ENCODE measurements at places on chromosomes 1 and 21. TPM values are rescaled to one million over a fixed set of nuclear protein-coding genes. Genes with fewer than 3 reads are reported as not detected.

DNA sequence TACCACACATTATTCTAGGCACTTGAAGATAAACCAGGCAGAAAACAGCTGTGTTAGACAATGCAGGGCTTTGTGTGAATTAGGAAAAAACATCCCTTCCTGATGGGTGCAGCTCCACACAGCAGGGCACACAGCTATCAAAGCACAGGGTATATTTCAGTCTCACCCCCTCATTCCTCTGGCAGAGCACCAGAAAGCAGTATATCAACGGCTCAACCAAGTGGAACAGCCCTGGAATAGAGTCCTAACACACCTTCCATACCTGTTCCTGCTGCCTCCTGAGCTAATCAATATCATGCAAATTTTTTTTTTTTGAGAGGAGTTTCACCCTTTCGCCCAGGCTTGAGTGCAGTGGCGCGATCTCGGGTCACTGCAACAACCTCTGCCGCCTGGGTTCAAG, 32.1 kb downstream of the LYST start:
- no peak for DNase-seq

DNA sequence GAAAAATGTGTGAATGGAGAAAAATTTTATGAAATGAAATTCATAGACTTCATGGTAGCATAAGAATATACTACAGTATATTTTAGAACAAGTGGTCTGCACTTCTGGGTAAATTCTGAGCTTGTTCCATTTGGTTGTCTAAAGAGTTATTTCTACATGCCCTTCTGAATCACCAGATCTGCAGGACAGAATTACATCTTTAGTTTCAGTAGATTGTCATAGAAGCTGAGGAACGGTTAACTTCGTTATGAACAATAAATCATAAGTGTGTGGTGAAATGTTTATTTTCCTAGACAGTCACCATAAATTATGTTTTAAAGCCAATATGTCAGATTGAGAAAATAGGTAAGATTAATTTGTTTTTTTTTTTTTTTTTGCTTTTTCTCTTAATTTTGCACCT, 30.9 kb downstream of the CHRM3 start:
- no peak for DNase-seq

- DNase-seq, result peak; percentile 67
These were observed at the start of gene NUAK2 for GRCh38 chr1:205321162-205321958. Gene NUAK2, minus strand, starts transcription at chr1:205321745. Its CDS starts 117 bp downstream, at chr1:205321628.

DNA sequence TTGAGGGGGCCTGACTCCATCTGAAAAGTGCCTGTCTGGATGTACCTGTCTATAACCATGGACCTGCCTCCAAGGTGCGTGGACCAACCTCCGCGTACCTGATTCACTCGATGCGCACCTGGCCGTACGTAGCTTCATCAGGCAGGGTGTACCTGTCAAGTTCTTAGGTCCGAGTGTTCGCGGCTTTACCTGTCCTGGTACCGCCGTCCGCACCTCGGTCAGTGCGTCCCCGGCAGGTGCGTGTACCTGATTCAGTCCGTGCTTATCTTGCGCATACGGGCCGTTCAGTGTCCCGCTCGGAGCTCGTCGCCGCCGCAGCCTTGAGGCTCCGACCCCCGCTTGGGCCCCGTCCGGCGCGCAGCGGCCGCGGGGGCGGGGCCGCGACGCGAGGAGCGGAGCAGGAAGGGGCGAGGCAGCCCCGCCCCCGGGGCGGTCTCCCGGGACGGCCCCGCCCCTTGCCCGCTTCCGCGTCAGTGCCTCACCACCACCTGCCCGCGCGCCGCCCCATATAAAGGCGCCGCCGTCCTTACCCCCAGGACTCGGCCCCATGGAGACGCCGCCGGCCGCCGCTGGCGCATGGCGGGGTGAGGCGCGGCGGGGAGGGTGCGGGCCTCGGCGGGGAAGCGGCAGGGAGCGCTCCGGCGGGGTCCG, at the start of gene ZC3H12A:
Gene ZC3H12A, plus strand, starts transcription at position 535 of the 651 bp plus-strand sequence. CDS start 917 bp downstream, outside the sequence.
- DNase-seq, result peak; percentile 86

GRCh38 chr1:65011983-65012382, 45.6 kb upstream of the JAK1 start:
- no peak for DNase-seq

DNA sequence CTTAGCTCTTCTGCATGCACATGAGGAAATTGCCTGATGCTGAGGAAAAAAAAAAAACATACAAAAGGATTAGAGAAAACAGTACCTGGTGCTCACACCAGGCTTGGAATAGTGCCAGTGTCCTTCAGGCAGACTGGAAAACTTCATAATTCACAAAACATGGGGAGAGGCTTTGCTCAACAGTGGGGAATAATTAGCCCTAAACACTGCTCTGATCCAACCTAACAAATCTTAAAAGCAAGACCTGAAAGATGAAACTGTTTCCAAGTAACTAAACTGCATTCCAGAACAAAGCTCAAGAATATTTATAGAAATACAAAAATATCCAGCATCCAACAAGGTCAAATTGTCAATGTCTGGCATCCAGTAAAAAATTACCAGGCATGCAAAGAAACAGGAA, 124.8 kb downstream of the AK5 start:
- DNase-seq, result no peak

- DNase-seq, result no peak
These were observed 23.2 kb downstream of the TNNT2 start for GRCh38 chr1:201354151-201354900.

DNA sequence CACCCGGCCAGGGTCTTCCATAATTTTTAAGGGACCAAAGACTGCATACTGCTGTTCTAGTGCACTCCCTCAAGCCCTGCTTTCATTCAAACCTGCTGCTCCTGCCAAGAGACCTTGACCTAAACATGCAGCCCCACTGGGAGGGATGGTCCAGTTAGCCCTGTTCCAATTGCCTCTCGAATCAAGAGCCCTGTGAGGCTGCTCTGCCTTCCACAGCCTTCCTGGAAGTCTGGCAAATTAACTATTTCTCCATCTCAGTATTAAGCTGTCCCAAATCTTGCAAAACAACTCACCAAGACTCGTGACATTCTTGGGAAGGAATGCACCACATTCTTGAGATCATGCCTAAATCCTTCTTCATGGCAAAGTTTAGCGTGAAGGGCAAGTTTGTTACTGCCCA, 231.3 kb downstream of the C1orf94 start:
- DNase-seq, result no peak

DNA sequence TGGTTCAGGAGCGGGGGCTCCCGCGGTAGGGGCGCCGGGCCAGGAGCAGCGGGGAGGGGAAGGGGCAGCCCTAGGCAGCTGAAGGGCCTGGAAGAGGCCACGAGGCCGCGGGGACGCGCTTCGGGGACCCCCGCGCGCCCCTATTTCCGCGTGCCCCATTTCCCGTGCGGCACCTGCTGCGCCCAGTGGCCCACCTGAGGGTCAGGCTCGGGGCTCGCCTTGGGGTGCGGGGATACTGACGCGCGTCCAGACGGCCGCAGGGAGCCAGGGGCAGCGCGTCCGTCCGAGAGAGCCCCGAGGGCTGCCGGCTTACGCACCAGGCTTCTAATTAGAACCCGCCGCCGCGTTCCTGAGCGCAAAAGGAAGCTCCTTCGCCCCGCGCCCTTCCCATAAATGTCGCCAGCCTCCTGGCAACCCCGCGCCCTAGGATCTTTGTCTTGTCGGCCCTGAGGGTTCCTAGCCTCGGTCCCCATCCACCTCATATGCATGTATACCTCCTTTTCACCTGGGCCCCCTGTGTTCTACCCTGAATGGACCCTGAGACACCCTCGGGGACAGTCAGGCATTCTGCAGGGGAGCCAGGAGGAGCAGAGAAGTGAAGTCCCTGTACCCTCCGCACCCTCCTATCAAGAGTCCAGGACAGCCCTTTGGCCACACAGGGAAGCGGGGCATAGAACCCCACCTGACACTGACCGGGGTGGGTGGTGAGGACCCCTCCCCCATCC, 1.8 kb downstream of the WNT3A start:
- DNase-seq, result no peak

DNA sequence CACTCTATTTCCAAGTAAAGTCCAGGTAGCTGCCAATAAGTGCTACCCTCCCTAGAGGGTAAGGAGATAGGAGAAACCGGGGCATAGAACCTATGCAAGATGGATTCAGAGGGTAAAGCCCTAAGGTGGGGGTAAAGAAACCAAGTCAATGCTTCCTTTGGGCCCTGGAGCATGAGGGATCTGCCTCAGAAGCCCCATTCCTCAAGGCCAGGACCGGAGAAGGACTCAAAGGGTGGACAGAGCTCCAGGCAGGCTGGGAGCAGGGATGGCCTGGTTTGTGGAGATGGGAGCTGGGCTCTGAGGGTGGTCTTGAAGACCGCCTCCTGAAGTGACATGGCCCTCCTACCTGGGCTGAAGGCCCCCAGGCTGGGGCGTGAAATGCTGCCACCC, 3.9 kb downstream of the EPHA2 start:
- no peak for DNase-seq

DNA sequence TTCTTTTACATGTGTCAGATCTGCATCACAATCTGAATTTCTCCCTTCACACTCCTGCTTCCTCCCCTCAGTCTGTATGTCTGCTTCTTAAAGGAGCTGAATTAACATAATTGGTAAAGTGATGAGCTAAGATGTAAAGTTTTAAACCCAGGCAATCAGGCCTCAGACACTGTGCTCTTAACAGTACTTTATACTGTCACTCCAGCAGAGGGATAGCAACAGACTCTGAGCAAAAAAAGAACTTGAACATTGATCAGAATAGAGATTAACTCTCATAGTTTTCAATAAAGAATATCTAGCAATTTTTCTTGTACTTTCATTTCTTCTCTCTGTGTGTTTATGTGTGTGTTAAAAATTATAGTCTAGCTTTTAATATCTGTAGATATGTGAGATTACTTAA, 110.3 kb downstream of the DUSP10 start:
- no peak for DNase-seq

C1QC gene
- total RNA-seq, result not detected

NOL9 gene
- total RNA-seq, result 43.4 TPM

LCE2A gene
- not detected for total RNA-seq

C1orf185 gene
- total RNA-seq, result not detected

RAB7B gene
- not detected for total RNA-seq

FGGY gene
- 10.5 TPM for total RNA-seq

GNAT2 gene
- total RNA-seq, result 0.18 TPM

Data from activated T-helper 2 cell treated with anti-CD3 and anti-CD28 coated beads, Interferon-gamma antibody, Interleukin-2, Interleukin-4, amounts not matched to agents 10 μg/mL and 5 μg/mL and 100 μg/mL, durations not matched to agents 14 hours and 24 hours and 36 hours (primary cell).